ENCODE measurements at places on chromosomes 6 and 20. TPM values are rescaled to one million over a fixed set of nuclear protein-coding genes. Genes with fewer than 3 reads are reported as not detected.

Gene SRSF12
- 22.2 TPM for total RNA-seq

- H3K4me1 ChIP-seq: peaks cover 22% of the 10 kb centered on the region
- no peaks in the 10 kb centered on the region for H3K27me3 ChIP-seq
- peak overlapping the region; percentile 31 for H3K27ac ChIP-seq
Measured at GRCh38 chr20:50220093-50220893, 29.7 kb downstream of the CEBPB start.

- H3K4me1 ChIP-seq: peaks cover 2% of the 10 kb centered on the region
- H3K36me3 ChIP-seq: peaks cover 17% of the 10 kb centered on the region
- no peaks in the 10 kb centered on the region for H3K27me3 ChIP-seq
- no peak for DNase-seq
- H3K4me3 ChIP-seq: peak overlapping the region; percentile 56
Measured at GRCh38 chr6:157148391-157149323, 174.7 kb downstream of the TMEM242 start.

Gene PREP
- total RNA-seq: 43.3 TPM

Data from progenitor cell of endocrine pancreas (in vitro differentiated cells).